NCI-H1694 treated with DMSO at 0.1 percent for 48 hours (cell line): ENCODE measurements at places on chromosomes 3 and 15.

DNA sequence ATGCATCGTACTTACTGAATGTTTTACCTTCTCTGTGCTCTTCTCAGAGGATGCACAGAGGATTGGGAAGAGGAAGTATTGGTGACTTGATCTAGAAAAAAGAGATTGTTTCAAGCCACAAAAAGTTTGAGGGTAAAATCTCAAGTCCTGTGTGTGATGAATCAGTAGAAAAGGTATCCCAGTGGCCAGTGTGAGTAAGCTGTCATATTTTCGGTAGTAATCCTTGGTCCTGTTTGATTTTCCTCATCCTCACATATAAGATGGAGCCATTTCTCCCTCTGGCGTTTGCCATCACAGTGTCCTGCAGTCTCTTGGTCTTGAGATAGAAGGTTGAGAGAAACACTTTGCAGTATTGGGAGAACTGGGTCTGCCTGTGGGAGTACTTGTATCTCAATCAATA lies 166.8 kb downstream of the LPP start:
- DNase-seq: no peak

- DNase-seq: no peak
Observed at GRCh38 chr3:31565288-31565687, 32.6 kb downstream of the STT3B start.

GRCh38 chr15:81189583-81190283 lies 6.9 kb upstream of the IL16 start:
- DNase-seq: no peak

GRCh38 chr3:46542801-46543201 lies 23.3 kb downstream of the LRRC2 start:
- DNase-seq: no peak

DNA sequence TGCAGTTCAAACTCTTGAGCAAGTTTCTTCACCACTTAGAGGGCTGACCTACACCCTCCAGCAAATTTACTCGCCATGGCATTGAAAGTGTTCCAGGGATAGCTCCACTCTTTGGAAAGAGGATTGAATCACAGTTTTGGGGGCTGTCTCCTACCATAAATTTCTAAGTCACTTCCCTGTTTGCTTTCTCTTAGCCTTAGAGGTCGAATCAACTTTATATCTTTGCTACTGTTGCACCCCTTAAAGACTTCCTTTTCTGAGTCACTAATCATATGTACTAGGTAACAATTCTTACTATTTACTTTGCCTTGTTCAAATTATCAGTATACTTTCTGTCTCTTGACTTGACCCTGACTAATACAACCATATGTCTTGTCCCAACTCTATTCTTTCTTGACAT lies 1151.8 kb upstream of the ALCAM start:
- DNase-seq: no peak

- no peak for DNase-seq
Observed at GRCh38 chr3:9666704-9667445, 17.6 kb downstream of the MTMR14 start.

- DNase-seq: no peak
Observed at GRCh38 chr3:169454823-169455222, 208.7 kb downstream of the MECOM start.

DNA sequence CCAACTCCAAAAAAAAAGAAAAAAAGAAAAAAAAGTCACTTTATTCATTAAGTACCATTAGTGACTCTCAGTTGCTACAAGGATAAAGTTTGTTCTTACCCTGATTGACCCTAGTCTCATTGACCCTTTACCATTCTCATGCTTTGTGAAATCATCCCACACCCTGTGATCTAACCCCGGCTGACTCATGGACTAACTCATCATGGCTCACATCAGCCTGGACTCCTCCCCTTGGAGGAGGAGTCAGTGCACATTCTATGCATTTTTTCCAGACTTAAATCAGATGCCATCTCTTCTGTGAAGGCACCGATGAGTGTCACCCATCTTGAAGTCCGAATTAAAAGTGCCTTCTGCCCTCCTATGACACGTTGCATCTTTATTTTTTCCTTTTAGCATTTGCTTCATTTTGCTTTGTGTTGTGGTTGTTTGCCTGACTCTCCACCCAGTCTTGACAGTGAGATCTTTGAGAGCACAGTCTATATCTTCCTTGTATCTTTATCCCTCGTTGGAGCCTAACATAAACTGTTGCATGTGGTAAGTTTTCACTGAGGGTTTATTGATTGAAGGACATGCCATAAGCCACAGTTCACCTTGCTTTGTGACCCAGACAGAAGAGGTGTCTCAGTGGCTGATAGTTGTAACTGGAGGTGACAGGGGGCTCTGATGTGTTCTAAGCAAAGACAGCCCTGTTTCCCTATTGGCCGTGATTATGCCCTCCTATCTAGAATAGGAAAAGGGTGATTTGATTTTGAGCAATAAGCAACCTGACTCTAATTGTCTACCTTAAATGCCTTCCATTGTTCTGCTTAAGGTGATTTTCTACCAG lies 72.1 kb downstream of the IL1RAP start:
- DNase-seq: no peak

DNA sequence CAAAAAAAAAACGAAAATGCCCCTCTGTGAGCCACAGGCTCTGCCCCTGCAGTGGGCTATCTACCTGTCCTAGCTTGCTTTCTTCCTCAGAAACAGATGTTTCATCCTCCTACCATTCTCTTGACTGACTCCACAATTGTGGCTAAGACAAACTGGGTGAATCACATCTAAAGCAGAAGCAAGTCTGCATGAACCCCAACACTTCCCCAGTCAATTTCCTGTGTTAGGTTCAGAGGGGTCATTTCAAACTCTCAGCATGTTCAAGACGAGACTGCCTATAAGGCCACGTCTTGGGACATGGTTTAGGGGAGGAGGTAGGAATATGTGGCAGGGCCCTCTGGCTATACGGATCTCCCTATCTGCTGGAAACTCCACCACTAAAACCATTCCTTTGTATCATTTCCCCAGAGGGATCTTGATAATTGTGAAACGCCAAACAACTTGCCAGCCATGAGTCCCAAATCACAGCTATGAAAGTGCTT lies 28.6 kb upstream of the ANKDD1A start:
- no peak for DNase-seq

- DNase-seq: no peak
Observed at GRCh38 chr3:50483374-50483773, 20.1 kb downstream of the CACNA2D2 start.

GRCh38 chr3:143590660-143591059 lies 257.6 kb downstream of the SLC9A9 start:
- no peak for DNase-seq

DNA sequence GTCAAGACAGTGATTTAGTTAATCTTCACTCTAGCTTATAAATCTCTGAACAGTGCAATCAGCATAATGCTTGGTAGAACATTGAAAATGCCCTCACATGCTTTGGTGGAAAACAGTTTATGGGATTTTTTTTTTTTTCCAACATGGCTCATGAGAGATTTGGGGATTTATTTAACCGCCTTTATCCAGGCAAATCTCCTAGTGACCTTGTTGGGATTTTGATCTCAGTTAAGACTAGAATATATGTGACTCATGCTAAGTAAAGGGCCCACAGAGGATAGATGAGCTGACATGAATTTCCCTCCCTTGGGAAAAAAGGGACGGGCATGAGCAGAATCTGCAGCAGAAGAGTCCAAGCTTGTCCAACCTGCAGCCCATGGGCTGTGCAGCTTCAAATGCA lies 18.7 kb downstream of the LRTM1 start:
- DNase-seq: no peak
